ENCODE measurements at places on chromosomes 2 and 18.

- DNase-seq = no peak
Measured at GRCh38 chr2:3959372-3959771, 256.0 kb downstream of the DCDC2C start.

DNA sequence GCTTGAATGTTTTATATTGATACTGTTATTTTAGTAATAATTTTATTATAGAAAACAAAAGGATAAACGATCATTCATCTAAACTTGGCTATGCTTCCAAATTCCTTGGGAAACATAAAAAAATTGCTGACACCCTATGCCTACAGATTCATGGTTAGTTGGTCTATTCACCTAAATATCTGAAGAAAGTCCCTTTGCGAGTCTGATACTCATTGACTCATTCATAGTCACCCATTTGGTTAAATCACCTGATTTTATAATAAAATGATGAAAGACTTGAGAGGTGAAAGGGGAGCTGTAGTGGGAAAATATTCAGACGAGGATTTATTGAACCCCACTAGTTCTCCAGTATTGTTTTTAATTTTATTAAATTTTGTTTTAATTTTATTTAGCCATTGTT, 112.0 kb downstream of the PTPN4 start:
- DNase-seq = no peak

- no peak for DNase-seq
Measured at GRCh38 chr2:189285349-189285748, 105.8 kb upstream of the COL5A2 start.

DNA sequence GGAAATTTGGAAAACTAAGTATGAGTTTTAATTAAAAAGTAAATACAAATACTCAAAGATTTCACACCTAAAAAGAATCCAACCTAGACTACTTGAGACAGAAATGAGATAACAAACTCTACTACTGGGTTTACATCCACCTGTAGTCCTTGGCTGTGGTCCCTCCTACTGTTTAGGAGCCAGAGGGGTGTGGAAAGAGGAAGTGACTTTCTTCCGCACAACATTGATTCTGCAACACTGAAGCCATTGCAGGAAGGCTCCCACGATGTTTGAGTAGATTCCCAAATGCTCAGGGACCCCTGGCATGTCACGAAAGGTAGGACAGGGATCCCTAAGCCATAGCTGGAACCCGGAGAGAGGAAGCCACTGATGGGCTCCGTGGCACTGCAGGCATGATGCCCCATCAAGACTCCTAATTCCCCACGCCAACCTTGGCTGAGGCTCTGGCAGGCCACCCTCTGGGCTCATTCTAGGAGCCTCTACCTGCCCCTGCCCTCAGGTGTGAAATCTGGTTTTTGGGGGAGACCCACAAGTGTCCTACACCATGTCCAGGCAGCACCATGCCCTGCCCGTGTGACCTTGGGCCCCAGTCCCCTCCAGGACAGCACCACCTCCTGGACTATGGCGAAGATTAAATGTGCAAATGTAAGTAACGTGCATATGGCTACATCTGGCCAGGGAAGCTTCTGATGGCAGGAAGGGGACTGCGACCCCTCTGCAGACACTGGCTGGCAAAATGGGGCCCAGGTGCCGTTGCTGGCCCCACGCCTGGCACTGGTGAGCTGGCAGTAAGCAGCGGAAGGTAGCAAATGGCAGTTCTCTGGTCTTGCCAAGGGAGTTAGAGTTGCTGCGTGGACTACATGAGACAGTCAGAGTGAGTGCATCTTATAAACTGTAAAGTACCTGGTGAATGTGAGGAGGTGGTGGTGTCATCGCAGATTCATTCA, 38.2 kb upstream of the MAL start:
- DNase-seq = no peak

DNA sequence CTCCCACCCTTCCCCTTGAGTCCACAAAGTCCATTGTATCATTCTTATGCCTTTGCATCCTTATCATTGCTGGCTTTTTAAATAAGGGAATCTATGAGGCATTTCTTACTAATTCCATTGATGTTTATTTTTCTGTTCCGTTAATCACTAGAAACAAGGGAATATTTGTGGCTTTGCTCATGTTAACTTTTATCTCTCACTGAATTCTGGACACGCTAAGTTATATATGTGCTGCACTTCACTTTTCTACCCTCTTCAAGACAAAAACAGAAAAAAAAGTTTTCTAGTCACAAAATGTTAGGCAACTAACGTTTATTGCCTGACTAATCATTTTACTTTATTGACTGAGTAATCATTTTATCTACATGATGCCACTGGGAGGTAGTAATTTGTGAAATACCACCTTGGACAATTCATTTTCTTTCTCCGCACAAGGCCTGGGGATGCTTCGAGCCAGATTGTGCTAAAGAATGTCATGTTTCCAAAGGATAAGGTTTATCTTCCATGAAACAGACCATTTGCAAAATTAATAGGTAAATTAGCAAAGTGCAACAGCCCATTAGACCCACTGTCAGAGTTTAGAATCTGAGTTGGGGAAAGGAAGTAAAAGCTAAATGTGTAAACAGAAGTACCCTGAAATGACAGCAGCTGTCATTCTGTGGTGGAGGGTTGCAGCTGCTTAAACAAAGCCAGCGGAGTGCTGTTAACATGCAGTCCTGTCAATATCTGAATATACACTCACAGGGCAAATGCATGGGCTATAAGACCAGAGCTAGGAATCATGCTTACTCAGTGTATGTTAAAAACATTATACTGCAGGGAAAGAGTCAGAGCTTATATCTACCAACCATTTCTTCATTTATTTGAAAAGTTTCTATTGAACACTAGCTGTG, 658.7 kb downstream of the CNTNAP5 start:
- no peak for DNase-seq

- DNase-seq = no peak
Measured at GRCh38 chr2:41622301-41622700, 425.5 kb upstream of the PKDCC start.

GRCh38 chr18:10739152-10739551, 213.3 kb downstream of the NAPG start:
- DNase-seq = no peak

DNA sequence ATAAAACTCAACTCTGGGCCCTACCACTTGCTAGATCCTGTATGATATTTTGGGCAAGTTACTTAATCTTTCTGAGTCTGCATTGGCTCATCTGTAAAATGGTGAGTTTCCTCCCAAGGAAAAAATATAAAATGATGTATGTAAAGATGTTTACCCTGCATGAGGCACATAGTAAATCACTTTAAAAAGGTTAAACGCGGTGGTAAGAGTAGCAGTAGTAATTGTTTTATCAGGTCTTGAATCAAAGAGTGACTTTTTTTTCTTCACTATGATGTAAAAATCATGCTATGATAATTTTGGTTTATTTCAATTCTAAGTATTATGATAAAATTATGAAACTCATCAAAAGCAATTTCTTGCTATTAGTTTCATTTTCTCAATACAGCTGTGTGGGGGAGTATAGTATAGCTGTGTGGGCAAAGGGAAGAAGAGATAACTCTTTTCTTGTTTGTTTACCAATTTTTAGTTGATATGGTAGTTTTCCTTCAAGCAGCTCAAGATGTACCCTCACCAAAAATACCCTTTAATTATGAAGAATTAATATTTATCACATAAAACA, 10.7 kb downstream of the ARHGAP15 start:
- no peak for DNase-seq

DNA sequence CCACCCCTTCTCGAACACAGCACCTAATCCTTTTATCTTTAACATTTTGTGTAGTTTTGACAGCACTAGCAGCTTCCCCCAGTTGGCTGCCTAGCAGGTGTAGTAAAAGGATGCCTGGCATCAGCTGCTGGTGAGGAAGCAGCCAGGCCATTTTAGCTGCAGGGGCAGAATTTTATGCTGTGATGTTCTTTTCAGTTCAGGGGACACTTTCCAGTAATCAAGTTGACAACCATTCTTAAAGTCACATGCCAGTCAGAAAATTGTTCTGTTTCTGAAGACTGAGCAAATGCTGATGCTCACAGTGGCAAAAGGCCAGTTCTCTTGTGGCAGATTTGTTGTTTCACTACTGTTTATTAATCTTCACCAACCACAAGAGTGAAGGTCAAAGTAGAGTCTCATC, 570.8 kb downstream of the CCDC85A start:
- no peak for DNase-seq

- DNase-seq = no peak
Measured at GRCh38 chr18:79493211-79493800, 97.6 kb downstream of the NFATC1 start.

DNA sequence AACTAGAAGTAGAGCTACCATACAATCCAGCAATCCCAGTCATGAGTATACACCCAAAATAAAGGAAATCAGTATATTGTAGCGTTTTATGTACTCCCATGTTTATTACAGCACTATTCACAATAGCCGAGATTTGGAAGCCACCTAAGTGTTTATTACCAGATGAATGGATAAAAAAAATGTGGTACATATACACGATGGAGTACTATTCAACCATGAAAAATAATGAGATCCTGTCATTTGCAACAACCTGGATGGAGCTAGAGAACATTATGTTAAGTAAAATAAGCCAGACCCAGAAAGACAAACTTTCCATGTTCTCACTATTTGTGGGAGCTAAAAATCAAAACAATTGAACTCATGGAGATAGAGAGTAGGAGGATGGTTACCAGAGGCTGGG, 131.9 kb downstream of the TMEM131 start:
- DNase-seq = no peak

GRCh38 chr2:178428396-178428806, 22.6 kb downstream of the PRKRA start:
- DNase-seq = no peak

DNA sequence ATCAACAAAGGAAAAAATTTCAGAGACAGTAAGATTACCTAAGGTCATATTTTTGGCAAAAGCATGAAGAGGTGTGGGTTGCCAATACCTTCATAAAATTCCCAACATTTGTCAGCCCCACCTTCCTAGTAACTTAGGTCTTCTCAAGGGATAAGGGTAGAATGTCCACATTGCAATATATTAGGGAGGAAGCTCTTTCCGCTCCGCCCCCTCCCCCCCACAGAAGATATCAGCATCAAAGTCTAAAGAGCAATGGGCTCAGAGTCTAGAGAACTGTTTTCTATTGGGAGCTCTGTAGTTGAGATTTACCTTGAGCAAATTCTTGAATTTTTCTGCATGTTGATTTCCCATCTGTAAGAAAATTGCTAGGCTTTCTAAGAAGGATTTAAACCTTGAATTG, 200.3 kb downstream of the CD226 start:
- DNase-seq = no peak

GRCh38 chr2:233572468-233572867, 5.9 kb upstream of the USP40 start:
- no peak for DNase-seq

Measured in stimulated activated naive CD4-positive, alpha-beta T cell treated with Interleukin-2 at 50 U/mL for 16 hours (primary cell).